Neural progenitor cell (in vitro differentiated cells): ENCODE measurements at places on chromosomes 2 and 18.

GRCh38 chr2:161146996-161147395 is 13.2 kb upstream of the TANK start:
- no peak for DNase-seq

DNA sequence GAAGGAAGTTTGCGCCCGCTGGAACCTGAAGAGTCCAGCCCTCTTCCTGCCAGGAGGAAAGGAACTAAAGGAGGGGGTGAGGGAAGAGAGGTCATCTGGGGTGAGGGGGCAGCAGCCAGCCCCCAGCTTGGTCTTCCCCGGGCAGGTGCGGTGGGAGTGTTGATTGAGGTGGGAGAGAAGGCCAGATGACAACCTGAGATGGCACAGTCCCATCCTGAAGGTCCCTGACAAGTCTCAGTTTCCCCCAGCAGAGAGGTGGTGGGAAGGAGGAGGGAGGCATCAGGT is 240.9 kb downstream of the HAUS1 start:
- DNase-seq: no peak

DNA sequence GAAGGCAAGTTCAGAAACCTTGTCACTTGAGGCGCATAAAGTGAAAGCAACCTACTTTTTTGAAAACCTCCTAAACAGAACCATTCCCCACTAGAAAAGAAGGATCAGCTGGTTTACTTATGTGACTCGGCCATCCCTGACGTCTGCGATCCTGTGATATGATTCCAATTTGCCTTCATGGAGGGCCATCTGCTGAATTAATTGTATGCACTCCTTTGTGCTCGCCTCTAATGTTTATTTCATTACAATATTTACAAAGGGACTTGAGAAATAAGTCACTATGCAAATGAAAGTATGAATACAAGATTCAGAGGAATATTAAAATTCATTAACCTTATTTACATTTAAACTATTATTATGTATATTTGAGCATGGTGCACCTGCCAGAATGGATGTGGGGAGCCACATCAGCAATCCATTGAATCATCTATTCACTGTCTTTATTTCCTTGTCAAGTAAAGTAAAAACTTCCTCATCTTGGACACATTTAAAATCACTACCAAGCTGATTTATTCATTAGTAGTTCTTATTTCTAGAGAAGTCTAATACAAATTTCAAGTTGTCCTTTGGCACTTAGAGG is 96.5 kb downstream of the RBM43 start:
- DNase-seq: no peak

DNA sequence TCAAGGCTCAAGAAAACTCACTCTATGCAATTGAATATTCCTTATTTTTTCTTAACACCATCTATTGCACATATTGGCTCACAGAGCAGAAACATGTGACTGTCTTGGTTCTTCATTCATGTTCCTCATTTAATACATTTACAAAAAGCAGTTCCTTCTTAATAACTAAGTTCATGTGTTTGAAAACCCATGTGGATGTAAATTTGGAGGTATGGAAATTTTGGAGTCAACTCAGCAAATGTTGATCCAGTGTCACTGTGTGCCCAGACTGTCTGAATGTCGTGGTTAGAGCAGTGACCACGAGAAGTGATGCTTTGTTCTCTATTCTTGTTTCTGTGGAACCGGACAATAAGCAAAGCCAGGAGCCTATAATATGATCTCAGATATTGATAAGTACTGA is 299.1 kb downstream of the SETBP1 start:
- no peak for DNase-seq

DNA sequence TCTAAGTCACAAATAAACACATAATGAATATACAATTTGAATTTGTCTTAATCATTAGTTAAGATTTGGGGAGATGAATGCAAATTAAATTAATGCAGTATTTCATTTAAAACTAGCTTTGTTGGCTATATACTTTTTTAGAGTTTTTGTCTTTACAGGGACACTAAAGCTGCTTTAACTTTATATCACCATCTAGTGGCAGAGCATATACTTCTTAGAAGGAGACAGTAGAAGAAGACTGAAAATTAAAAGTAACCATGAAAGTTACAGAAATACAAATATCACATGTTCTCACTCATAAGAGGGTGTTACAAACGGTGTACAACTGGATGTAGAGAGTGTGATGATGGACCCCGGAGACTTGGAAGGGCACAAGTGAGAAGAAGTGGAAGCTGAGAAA is 268.3 kb upstream of the NETO1 start:
- DNase-seq: peak; percentile 8

DNA sequence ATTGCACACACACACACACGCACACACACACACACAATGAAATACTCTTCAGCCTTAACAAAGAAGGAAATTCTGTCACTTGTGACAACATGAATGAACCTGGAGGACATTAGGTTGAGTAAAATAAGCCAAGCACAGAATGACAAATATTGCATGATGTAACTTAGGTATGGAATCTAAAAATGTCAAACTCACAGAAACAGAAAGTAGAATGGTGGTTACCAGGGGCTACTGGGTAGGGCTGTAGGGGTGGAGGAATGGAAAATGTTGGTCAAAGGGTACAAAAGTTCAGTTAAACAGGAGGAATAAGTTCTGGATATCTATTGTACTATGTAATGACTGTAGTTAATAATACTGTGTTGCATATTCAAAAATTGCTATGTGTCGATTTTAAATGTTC is 29.5 kb downstream of the SCN2A start:
- DNase-seq: no peak

DNA sequence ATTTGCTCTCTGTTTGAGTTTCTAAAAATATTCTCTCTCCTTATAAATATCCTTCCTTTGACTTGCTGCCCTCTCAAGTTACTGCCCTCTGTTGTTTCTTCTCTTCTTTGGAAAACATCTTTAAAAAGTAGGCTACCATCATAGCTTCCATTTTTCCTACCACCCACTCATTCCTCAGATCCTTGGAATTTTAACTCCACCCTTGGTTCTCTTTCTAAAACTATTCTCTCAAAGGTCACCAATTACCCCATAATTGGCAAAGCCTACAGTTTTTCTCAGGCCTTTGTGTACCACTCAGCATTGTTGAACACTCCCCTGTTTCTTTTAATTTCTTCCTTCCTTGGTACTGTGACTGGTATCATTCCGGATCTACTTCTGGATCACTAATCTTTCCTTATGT is 43.0 kb upstream of the ITGAV start:
- no peak for DNase-seq

GRCh38 chr18:45227001-45227742 is 388.1 kb upstream of the SLC14A2 start:
- DNase-seq: no peak

- DNase-seq: no peak
Measured at GRCh38 chr2:19900931-19901441, 797 bp downstream of the TTC32 start.

DNA sequence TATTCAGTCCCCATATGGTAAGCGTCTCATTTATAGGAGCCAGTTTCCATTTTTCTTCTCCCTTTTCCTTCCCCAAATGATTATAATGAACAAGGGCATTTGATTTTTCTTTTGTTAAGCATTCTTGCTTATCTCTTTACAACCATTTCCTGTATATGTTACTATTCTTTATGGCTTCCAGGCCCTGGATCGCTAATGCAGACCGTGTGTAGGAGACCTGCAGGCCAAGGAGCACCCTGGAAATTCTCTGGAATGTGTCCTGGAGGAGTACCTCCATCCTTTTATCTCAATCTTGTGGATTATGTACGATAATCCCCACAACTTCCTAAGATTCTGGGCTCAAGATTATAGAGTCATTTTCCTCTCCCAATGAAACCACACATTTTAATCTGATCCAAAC is 439.6 kb upstream of the MMADHC start:
- no peak for DNase-seq

DNA sequence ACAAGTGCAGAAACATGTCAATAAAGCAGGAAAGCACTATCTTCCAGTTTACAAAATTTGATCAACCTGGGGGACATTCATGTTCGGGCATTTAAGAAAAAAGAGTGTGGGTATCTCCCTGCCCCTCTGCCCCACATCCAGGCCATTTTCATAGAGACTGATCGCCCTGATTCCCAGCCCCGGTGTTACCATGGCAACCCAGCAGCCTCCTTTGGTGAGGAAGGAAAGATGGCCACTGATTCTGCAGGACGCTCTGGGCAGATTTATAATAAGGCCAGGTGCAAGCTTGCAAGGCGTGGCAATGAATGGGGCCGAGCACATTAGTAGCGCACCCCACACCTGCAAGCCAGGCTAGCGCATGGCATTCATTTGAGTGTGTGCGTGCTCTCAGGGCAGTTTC is 36.7 kb upstream of the ARL4C start:
- DNase-seq: peak; percentile 61
